Kidney (tissue), 22 donors: ENCODE measurements at places on chromosomes 11 and 22. TPM values are rescaled to one million over a fixed set of nuclear protein-coding genes. Genes with fewer than 3 reads are reported as not detected.

GRCh38 chr11:36744375-36745168, 146.5 kb upstream of the RAG2 start:
- H3K27me3 ChIP-seq = no peaks in the 10 kb centered on the region
- no peak overlapping the region for H3K27ac ChIP-seq
- no peaks in the 10 kb centered on the region for H3K36me3 ChIP-seq
- DNase-seq = peak; percentile 68
- H3K4me1 ChIP-seq = no peaks in the 10 kb centered on the region
- no peak overlapping the region for H3K4me3 ChIP-seq

MUC6 gene
- 3.0 TPM for total RNA-seq

DNA sequence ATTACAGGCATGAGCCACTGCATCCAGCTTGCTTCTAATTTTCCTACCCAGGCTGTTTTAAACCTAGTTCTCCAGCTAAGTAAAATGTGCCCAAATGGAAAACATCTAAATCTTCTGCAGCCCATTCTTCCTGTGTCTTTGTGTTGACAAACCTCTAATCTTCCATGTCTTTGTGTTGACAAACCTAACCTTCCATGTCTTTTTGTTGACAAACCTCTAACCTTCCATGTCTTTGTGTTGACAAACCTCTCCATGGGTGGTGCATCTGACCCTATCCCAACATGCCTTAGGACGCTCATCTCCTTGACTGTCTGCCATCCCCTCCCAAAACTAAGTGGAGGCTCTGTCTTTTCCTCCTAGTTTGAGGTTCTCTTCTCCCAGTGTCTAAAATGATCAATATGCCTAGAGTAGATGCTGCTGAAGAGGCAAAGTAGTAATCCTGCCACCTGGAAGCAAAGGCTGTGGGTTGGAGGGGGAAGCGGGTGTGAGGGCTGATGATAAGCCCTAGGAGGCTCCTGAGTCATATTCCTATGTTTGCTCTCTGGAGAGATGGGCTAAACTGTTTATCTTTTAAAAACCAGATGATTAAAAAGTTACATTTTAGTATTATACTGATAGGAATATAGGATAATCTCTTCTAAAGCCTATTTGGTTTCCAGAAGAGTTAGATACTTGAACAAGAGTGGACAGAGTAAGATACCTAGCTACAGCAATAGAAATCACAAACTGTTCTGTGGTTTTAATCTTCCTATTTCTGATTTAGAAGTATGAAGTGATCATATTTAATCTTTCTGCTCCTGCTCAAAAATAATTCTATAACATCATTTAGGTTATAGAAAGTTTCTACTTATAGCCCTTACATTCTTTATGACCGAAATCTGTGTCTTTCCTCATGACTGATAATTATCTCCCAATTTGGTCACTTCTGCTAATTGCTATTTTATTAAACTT, 7.9 kb downstream of the FEN1 start:
- no peak overlapping the region for H3K27ac ChIP-seq
- DNase-seq = no peak
- H3K4me1 ChIP-seq = no peaks in the 10 kb centered on the region
- no peak overlapping the region for H3K4me3 ChIP-seq
- H3K36me3 ChIP-seq = no peaks in the 10 kb centered on the region

DNA sequence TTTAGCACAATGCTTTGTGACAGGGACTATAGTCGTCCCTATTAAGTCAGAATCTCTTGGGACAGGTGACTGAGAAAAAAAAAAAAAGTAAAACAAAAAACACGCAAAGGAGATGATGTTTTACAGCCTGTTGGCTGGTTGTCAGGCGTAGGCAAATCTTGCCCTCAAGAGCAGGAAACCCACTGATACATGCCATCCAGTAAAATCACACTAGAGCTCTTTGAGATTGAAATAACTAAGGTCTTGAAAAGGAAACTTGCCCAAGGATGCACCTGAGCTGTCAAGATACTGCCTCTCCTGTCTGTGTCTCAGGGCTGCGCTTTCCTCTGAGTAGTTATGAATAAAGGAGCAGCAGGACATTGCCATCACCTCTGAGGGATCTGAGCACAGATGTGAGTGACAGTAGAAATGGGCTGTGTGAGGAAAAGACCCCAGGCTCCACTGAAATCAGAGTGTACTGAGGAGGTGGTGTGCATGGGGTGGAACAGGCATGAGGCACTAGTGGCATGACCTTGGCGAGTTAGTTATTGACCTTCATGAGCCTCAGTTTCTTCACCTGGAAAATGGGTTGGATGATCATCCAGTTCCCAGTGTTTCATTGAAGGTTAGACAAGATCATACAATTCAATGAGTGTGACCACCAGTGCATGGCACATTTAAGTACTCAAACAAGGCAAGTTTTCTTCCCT, 23.3 kb downstream of the MICAL2 start:
- H3K27me3 ChIP-seq = no peaks in the 10 kb centered on the region
- no peaks in the 10 kb centered on the region for H3K36me3 ChIP-seq
- no peak overlapping the region for H3K27ac ChIP-seq
- H3K4me3 ChIP-seq = no peak overlapping the region

- H3K4me1 ChIP-seq = no peaks in the 10 kb centered on the region
- peak overlapping the region; percentile 64 for H3K4me3 ChIP-seq
Measured at GRCh38 chr11:43943931-43944751, 1.7 kb downstream of the C11orf96 start.

TMX2 gene
- 86.1 TPM for total RNA-seq

DNA sequence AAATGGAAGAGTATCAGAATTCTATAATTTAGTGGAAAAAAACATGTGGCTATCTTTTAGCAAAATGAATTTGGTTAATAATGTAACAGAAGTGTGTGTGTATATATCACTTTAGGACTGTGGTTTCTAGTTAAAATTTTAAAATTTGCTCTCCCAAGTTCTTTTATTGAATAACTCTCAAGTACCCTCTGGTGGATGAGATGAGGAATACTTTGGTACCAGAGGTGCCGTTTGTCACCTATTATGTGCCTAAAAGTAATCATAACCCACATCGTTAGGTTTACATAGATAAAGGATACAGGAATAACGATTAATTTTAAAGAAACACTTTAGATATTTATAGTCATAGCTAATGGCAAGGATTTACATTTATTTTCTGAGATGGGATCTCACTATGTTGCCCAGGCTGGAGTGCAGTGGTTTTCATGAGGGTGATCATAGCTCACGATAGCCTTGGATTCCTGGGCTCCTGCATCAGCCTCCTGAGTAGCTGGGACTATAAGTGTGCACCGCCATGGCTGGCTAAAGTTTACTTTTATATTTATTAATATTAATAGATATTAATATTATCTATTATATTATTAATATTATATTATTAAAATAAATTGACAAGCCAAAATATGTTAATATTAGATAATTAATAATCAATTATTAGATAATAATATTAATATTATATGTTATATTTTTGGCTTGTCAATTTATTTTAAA, 66.7 kb upstream of the CAPRIN1 start:
- no peak overlapping the region for H3K4me3 ChIP-seq
- H3K27me3 ChIP-seq = no peaks in the 10 kb centered on the region
- no peaks in the 10 kb centered on the region for H3K36me3 ChIP-seq
- H3K4me1 ChIP-seq = no peaks in the 10 kb centered on the region

DNA sequence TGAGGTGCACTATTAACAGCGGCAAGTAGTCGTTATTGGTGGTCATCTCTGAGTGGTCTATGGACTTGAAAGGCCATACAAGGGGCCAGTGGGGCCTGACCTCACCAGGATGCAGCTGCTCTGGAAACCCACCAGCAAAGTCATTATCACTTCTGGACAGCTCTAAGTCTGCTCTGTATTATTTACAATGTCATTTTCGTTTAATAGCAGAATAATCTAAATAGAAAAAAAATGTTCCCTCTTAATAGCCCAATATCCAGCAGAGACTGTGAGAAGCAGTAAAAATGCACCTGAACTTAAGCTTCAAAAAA, 85.0 kb upstream of the EED start:
- H3K4me1 ChIP-seq = no peaks in the 10 kb centered on the region
- H3K27me3 ChIP-seq = no peaks in the 10 kb centered on the region
- no peak overlapping the region for H3K4me3 ChIP-seq
- no peak for DNase-seq
- no peak overlapping the region for H3K27ac ChIP-seq

ATL3 gene
- 78.3 TPM for total RNA-seq
